NCI-H1694 treated with DMSO at 0.1 percent for 48 hours (cell line): ENCODE measurements at places on chromosomes 12 and 14.

GRCh38 chr12:25992026-25992782 is 33.7 kb downstream of the RASSF8 start:
- DNase-seq, result no peak

- DNase-seq, result peak; percentile 3
Observed at GRCh38 chr14:36161776-36162175, 14.7 kb downstream of the PTCSC3 start.

DNA sequence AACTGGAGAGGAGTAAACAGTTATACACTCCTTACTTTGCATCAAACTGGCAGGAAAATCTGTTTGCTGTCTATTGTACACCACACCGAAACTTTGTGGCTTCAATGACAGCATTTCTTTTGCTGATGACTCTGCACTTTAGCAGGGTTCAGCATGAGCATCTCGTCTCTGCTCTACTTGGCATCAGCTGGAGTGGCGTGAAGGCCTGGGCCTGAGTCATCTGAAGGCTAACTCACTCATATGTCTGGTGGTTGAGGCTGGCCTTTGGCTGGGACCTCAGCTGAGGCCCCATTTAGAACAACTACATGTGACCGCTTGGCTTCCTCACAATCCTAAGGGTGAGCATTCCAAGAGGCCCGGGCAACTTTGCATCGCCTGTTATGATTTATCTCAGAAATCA is 28.7 kb upstream of the REP15 start:
- DNase-seq, result no peak

GRCh38 chr12:118103201-118103600 is 610 bp downstream of the VSIG10 start:
- DNase-seq, result peak; percentile 17

DNA sequence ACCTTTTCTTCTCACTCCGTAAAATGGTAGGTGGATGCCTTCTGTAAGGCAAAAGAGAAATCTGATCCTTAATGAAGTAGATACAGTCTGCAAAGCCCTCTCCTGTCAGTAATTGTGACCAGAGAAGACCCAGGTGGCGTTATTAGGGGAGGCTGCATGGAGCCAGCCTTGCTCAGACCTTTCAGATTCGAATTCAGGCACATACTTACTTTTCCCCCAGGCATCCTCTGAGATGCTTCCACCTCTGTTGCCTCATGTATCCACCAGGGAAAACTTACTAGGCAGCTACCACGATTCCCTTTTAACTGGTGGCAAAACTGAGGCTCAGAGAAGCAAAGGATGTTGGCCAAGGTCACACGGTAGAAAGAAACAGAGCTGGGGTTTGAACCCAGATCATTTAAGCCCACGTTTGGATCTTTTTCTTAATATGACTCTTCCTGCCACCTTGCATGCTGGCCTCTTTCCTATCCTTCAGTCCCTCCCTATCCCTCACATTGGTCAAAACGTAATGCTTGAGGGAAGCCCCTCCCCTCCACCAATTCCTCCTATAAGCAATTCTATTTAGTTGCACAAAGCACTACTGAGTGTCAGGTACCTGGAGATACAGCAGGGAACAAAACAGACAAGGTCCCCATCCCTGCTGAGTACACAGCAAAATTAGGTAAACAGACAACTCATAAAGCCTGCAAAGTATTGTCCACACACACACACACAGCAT is 179.4 kb downstream of the KSR2 start:
- no peak for DNase-seq

- no peak for DNase-seq
Observed at GRCh38 chr14:22656226-22656625, 12.1 kb upstream of the OR6J1 start.

GRCh38 chr12:101862245-101862644 is 15.1 kb upstream of the DRAM1 start:
- no peak for DNase-seq

GRCh38 chr12:113846883-113847755 is 119.0 kb downstream of the RBM19 start:
- DNase-seq, result no peak

DNA sequence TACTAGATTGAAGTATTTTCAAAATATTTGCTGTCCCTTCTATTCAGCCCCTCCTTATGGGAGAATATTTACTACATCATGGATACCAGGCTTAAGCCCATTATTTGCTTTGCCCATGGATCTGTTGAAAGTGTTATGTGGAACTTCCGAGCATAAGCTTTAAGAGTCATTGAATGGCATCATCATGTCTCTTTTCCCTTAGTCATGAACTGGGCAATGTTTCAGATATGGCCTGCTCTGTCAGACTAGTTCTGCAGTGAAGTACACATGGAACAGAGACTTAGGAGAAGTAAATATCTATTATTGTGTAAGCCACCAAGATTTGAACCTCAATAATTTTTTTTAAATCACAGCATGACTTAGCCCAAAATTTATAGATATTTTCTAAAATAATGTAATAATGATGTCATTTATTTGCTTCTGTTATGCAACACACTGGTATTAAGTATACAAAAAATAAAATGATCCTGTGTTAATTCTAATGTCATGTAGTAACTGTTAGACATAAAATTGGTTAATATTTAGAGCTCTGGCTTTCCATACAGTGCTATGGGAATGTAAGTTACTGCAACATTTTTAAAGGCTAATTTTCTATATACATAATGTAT is 1097.3 kb downstream of the SLC16A7 start:
- DNase-seq, result no peak

- peak; percentile 100 for DNase-seq
Observed at GRCh38 chr14:95765051-95765450, 51.1 kb upstream of the TCL1A start.

GRCh38 chr12:113424915-113425823 is 3.0 kb downstream of the SDSL start:
- DNase-seq, result peak; percentile 6

DNA sequence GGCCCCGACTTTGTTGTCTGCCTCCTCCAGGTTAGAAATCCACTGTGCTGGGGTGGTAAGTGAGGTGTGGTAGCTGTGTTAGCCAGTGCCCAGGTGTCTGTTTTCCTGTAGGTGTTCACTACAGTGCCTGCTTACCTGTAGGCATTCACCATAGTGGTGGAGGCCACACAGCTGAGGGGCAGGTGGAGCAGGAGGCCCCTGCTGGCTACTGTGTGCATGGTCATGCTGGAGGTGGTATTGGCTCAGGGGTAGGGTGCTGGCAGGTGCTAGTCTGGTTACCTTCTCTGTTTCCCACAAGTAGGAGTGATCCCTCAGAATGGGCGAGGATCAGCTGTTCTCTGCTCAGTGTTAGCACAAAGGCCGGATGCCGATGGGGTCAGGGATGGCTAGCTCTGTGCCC is 217.3 kb downstream of the SYT10 start:
- DNase-seq, result no peak

DNA sequence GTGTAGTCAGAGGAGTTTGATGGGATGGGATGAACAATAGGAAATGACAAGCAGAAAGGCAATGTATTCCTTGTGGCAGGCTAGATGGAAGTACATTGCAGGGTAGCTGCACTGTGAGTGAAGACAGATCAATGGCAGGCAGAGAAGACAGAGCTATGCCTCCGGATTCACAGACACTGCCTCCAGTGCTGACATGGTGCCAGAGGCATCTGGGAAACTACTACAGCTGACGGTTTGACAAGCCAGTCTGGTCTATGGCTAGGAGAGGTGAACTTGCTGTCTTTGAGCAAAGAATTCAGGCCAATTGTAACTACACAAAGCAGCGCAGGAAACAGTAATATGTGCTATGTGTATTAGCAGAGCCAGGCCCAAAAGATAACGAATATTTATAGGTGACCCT is 193.5 kb downstream of the DIO2 start:
- DNase-seq, result no peak

GRCh38 chr12:7269273-7269672 is 34.6 kb upstream of the ACSM4 start:
- no peak for DNase-seq

DNA sequence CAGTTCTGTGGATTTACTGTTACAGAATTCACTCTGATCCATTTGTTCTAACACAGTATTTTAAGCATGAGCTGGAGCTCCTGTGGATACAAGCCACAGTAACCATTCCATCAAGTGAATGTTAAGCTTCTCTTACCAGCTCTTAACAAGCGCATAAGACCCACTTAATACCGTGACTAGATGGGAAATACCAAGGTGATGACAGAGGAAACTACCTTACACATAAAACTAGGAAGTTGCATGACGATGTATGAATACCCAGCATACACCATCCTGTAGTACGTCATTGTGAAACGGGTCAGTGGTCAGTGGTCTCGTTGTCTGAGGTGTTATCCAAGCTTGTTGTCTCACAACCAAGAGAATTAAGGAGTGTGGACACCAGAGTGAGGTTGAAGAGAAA is 2.0 kb upstream of the GALC start:
- no peak for DNase-seq

GRCh38 chr14:69537900-69538299 is 36.8 kb downstream of the CCDC177 start:
- DNase-seq, result no peak

DNA sequence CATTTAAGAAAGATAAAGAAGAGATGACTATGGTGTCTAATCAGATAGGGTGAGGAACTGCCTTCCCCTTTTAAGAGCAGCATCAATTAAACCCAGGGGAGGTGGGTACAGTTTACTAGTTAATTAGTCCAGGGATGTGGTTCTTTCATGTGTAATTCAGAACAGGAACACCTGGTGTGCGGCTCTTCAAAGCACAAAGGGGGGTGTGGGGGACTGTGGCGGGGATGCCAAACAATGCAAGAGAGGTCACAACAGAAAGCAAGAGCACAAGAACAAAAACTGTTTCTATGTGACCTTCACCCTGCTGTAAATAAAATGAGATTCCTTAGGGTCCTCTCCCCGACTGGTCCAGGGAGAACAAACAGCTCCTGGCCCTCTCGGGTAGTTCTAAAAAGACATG is 183.9 kb upstream of the SOX5 start:
- DNase-seq, result no peak

DNA sequence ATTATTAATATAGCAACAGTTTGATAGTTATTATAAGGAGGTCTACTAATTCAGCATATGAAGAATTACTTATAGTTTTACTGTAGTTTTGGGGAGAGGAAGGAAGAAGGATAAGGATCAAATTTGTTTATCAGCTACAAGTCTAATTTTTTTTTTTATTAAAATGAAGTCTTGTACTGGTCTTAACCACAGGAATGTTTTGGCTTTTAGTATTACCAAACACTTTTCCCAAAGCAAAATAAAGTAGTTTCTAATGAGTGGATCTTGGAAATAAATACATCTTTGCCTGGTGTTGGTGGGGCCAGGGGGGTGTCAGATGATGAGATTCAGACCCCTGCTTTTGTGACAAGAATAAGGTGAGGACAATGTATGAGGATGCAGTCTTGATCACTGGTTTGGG is 57.2 kb upstream of the ZDHHC17 start:
- DNase-seq, result no peak

DNA sequence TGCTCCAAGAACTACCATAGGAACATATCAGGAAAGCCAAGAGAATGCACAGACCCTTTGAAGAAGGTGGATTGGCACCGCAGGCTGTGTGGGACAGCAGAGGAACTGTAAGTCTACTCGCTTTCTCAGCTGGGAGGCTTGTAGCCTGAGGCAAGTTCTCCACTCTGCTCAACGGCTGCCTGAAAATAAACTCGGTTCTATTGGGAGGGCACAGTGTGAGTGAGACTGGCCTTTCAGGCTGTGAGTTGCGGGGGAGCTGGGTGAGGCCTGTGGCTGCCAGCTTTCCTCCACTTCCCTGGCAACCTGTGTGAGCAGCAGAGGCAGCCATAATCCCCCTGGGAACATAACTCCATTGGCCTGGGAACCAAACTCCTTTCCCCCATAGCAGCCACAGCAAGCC is 132.1 kb downstream of the ANKS1B start:
- no peak for DNase-seq

GRCh38 chr14:23984891-23985602 is 3.7 kb upstream of the DHRS4L2 start:
- DNase-seq, result no peak

DNA sequence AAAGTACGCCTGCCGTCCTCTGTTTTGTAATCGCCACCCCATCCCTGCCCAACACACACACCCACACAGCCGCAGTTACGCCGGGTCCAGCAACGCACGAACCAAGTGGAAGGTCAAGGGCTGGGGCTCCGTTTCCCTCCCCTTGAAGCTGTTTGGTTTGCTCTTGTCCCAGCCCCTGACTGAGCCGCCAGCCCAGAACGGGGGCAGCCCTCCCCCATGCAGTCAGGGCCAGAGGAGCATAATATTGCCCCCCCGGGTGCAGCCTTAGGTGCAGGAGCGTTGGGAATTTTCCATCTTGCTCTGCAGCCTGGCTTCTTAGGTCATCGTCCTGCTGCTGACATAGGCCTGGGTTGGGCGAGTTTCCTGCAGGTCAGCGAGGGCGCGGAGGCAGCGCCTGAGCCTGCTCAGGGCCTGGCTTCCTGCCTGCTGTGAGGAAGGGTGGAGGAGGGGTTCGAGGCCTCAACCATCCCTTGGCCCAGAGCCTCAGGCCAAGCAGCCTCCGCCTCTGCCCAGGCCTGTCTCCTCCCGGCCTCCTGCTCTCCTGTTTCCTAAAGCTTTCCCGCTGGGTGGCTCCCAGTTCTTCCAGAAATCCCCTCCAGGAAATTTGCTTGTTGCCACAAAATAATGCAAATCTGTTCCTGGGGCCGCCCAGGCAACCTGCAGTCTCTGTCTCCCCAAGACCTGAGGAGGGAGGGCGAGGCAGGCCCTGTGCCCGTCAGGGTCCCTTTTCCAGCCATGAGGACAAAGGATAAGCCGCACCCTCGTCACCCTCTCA is 44.5 kb downstream of the PSMA6 start:
- DNase-seq, result no peak

DNA sequence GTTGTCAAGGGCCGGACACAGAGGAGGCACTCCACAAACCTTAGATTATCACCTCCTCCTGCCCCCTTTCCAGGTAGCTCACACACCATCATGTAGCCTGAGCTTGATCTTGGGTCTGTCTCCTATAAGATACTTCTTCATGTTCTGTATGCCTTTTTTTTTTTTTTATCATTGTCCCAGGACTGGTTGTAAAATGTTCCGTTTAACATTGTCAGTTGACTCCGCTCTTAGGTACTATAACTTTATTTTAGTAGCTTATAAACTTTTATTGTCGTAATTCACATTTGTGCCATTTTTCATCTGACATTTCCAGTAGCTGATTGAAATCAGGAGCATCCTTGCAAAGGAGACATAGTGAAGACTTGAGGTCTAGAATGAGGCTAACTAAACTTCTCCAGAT is 79.9 kb downstream of the SLC15A5 start:
- DNase-seq, result no peak

DNA sequence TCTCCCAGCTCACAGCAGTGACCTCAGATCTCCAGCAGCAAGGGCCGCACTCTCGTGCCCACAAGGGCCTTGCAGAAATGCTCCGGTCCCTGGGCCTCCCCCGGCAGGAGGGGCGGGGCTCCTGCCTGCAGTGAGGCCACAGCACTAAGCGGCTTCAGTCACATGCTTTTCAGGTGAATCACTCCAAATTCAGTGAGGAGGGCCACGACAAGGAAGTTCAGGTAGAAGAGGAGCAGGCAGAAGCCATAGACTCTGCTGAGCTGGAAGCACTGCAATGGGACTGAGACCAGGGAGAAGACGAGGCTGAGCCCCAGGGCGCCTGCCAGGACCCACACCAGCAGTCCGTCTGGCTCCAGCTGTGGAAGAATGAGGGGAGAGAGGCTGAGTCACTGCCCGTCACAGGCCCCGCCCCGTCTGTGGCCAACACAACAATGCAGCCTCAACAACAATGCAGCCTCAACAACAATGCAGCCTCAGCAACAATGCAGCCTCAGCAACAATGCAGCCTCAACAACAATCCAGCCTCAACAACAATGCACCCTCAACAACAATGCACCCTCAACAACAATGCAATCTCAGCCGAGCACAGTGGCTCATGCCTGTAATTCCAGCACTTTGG is 35.2 kb downstream of the SLC8B1 start:
- DNase-seq, result no peak
